Mesothelial cell of epicardium (in vitro differentiated cells): ENCODE measurements at places on chromosomes 13 and 19. TPM values are rescaled to one million over a fixed set of nuclear protein-coding genes. Genes with fewer than 3 reads are reported as not detected.

GRCh38 chr13:22162889-22163288 lies 492.0 kb downstream of the FGF9 start:
- peaks cover 8% of the 10 kb centered on the region for H3K4me1 ChIP-seq
- no peaks in the 10 kb centered on the region for H3K27me3 ChIP-seq
- H3K27ac ChIP-seq, result no peak overlapping the region
- H3K4me3 ChIP-seq, result no peak overlapping the region

The HSH2D gene
- 0.27 to 0.38 TPM (median 0.32 TPM) in 3 replicates for total RNA-seq

- DNase-seq, result peak; percentile 61
- H3K27me3 ChIP-seq, result peaks cover 17% of the 10 kb centered on the region
- H3K4me1 ChIP-seq, result peaks cover 4% of the 10 kb centered on the region
- peak overlapping the region; percentile 60 for H3K4me3 ChIP-seq
Measured at GRCh38 chr13:112885782-112886268, 83.2 kb upstream of the MCF2L start.

DNA sequence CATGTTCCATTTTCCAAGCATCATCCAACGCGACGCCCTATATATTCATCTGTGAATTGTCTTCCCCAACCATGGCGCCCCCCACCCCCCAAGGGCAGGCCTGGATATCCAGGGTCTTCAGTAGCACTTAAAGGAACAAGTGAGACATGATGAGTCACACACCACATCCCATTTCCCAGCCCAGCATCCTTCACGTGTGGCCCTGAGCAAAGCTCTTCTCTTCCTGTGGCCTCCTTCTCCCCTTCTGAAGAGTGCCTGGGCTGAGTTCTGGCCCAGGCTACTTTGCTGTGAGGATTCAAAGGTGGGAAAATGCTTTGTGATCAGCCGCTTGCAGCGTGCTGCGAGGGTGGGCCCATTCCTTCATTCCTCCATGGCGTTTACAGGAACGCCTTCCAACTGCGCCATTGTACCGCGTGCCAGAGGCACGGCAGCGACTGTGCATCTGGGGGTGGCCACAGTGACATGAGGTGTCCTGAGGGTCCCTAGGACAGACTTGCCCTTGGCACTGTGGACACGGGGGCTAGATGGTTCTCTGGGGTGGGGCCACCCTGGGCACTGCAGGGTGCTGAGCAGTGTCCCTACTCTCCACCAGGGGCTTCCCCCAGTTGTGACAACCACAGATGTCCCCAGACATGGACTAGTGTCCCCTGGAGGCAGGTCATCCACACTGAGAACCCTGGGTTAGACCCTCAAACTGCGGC lies 11.7 kb downstream of the PLIN4 start:
- no peak overlapping the region for H3K4me3 ChIP-seq
- H3K36me3 ChIP-seq, result peaks cover 15% of the 10 kb centered on the region
- DNase-seq, result no peak
- no peaks in the 10 kb centered on the region for H3K27me3 ChIP-seq
- no peaks in the 10 kb centered on the region for H3K4me1 ChIP-seq

GRCh38 chr19:19758164-19758563 lies 25.3 kb upstream of the ZNF14 start:
- no peak overlapping the region for H3K27ac ChIP-seq
- no peaks in the 10 kb centered on the region for H3K27me3 ChIP-seq
- H3K4me3 ChIP-seq, result no peak overlapping the region

The PDX1 gene
- total RNA-seq, result not detected in 3 replicates

DNA sequence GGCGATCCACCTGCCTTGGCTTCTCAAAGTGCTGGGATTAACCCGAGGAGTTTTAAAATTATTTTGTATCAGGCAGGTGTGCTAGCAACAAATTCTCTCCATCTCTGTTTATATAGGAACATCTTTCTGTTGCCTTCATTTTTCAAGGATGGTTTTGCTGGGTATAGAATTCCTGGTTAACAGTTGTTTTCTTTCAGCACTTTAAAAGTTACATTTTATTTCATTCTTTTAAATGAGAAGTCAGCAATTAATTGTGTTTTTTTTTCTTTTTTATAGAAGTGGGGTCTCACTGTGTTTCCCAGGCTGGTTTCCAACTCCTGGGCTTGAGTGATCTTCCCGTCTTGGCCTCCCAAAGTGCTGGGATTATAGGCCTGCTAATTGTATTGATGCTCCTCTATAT lies 44.0 kb downstream of the DPF1 start:
- DNase-seq, result no peak
- H3K27me3 ChIP-seq, result no peaks in the 10 kb centered on the region
- peaks cover 19% of the 10 kb centered on the region for H3K36me3 ChIP-seq
- H3K4me1 ChIP-seq, result peaks cover 18% of the 10 kb centered on the region

- H3K36me3 ChIP-seq, result no peaks in the 10 kb centered on the region
- no peak overlapping the region for H3K4me3 ChIP-seq
- no peak overlapping the region for H3K27ac ChIP-seq
- H3K4me1 ChIP-seq, result peaks cover 27% of the 10 kb centered on the region
Measured at GRCh38 chr13:22289711-22290110, 618.8 kb downstream of the FGF9 start.

GRCh38 chr19:47107953-47108746 lies 5.4 kb downstream of the ZC3H4 start:
- peaks cover 1% of the 10 kb centered on the region for H3K36me3 ChIP-seq
- DNase-seq, result no peak
- peak overlapping the region; percentile 18 for H3K4me3 ChIP-seq
- H3K27me3 ChIP-seq, result no peaks in the 10 kb centered on the region
- peak overlapping the region; percentile 100 for H3K27ac ChIP-seq

- H3K4me3 ChIP-seq, result no peak overlapping the region
- no peaks in the 10 kb centered on the region for H3K27me3 ChIP-seq
- no peak overlapping the region for H3K27ac ChIP-seq
- H3K4me1 ChIP-seq, result peaks cover 7% of the 10 kb centered on the region
- H3K36me3 ChIP-seq, result peaks cover 13% of the 10 kb centered on the region
- DNase-seq, result no peak
Measured at GRCh38 chr13:23411220-23411619, 22.3 kb downstream of the SACS start.

GRCh38 chr19:20858861-20859260 lies 64.2 kb upstream of the ZNF85 start:
- H3K27ac ChIP-seq, result no peak overlapping the region
- no peak overlapping the region for H3K4me3 ChIP-seq
- H3K4me1 ChIP-seq, result no peaks in the 10 kb centered on the region
- H3K36me3 ChIP-seq, result peaks cover 3% of the 10 kb centered on the region

The SPRED3 gene
- total RNA-seq, result 6.7 to 7.1 TPM (median 7.0 TPM) in 3 replicates

GRCh38 chr13:26465954-26466353 lies 91.5 kb upstream of the WASF3 start:
- no peaks in the 10 kb centered on the region for H3K36me3 ChIP-seq
- H3K4me1 ChIP-seq, result no peaks in the 10 kb centered on the region
- no peak for DNase-seq

DNA sequence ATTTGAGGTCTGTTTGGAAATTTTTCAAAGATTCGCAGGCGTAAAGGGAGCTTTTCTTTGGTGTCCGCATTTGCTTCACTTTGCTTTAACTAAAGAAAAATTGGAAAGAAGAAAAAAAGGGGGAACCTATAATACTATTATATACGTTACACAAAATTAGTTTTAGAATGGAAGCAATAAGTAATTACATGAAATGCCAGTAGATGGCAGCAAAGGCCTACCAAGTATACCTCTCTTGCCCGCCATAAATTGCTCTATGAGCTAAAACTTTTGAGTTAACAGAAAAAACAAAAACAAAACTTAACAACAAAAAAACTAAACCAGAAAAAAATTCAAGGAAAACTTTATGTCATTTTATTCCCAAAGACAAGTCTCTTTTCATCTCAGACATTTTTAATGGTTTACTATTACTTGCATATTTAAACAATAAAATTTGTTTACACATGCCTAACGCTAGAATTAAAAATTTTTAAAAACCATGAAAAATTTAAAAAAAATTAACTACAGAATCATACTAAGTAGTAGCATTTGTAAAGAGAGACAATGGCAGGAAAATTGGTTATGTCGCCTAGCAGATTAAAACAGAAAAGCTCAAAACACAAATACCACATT lies 271.4 kb downstream of the NALCN start:
- DNase-seq, result no peak
- H3K4me1 ChIP-seq, result no peaks in the 10 kb centered on the region
- no peak overlapping the region for H3K4me3 ChIP-seq
- peaks cover 48% of the 10 kb centered on the region for H3K27me3 ChIP-seq
- no peaks in the 10 kb centered on the region for H3K36me3 ChIP-seq

The SIGLEC8 gene
- total RNA-seq, result not detected in 3 replicates

The ZNF878 gene
- total RNA-seq, result 0.22 to 0.68 TPM (median 0.40 TPM) in 3 replicates

DNA sequence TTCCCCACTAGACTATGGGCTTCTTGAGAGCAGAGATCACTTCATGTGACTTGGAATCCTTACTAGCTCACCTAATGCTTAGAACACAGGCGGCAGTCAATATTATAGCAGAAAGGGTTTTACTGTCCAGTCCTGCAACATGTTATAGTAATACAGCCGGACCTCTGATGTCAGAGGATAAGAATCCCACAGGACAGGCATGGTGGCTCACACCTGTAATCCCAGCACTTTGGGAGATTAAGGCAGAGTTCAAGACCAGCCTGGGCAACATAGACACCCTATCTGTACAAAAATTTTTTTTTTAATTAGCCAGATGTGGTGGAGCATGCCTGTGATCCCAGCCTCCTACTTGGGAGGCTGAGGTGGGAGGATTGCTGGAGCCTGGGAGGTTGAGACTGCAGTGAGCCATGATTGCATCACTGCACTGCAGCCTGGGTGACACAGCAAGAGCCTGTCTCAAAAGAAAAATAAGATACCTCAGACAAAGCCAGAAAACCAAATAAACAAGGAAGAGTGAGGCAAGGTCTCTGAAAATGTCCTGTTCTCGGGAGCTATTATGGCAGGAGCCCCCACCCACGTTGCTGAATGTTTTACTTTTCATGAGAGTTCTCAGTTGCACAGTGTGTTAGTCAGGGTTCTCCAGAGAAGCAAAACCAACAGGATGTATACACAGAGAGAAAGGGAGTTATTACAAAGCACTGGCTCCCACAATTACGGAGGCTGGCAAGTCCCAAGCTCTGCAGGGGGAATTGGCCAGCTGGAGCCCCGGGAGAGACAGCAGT lies 100.8 kb downstream of the UBL3 start:
- no peaks in the 10 kb centered on the region for H3K36me3 ChIP-seq
- H3K4me1 ChIP-seq, result peaks cover 4% of the 10 kb centered on the region
- DNase-seq, result no peak
- H3K27me3 ChIP-seq, result peaks cover 7% of the 10 kb centered on the region
